ENCODE measurements at places on chromosomes 7 and 10. TPM values are rescaled to one million over a fixed set of nuclear protein-coding genes. Genes with fewer than 3 reads are reported as not detected.
A peak's percentile ranks its signal among the peaks of the same experiment; 100 is the strongest.

The ITGA8 gene
- 5.6 TPM for total RNA-seq

The FXYD4 gene
- total RNA-seq: not detected

The COG5 gene
- total RNA-seq: 56.6 TPM

The NXPH1 gene
- not detected for total RNA-seq

The AMPH gene
- total RNA-seq: 2.9 TPM

The TFPI2 gene
- 6.0 TPM for total RNA-seq

The NANOS1 gene
- 3.8 TPM for total RNA-seq

DNA sequence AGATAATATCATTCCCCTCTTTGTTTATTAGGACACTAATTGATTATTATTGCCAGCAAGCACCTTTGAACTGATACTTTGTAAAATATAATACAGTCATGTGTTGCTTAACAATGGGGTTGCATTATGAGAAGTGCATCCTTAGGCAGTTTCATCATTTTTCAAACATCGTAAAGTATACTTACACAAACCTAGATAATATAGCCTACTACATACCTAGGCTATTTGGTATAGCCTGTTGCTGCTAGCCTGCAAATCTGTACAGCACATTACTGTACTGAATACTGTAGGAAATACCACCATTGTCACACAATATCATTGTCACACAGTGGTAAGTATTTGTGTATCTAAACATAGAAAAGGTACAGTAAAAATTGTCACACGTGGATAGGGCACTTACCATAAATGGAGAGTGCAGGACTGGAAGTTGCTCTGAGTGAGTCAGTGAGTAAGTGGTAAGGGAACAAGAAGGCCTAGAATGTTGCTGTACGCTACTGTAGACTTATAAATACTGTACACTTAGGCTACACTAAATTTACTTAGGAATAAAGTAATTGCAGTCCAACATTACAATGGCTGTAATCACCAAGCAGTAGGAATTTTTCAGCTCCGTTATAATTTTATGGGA, 70.7 kb downstream of the LCOR start:
- no peak for DNase-seq

GRCh38 chr10:74012480-74012879, 14.6 kb downstream of the VCL start:
- DNase-seq: no peak

- DNase-seq: no peak
These were observed 453 bp downstream of the SFMBT2 start for GRCh38 chr10:7410301-7410861.

GRCh38 chr7:33722383-33723101, 182.8 kb upstream of the BMPER start:
- DNase-seq: no peak

- DNase-seq: no peak
These were observed 714 bp upstream of the CASP2 start for GRCh38 chr7:143287339-143287934.

DNA sequence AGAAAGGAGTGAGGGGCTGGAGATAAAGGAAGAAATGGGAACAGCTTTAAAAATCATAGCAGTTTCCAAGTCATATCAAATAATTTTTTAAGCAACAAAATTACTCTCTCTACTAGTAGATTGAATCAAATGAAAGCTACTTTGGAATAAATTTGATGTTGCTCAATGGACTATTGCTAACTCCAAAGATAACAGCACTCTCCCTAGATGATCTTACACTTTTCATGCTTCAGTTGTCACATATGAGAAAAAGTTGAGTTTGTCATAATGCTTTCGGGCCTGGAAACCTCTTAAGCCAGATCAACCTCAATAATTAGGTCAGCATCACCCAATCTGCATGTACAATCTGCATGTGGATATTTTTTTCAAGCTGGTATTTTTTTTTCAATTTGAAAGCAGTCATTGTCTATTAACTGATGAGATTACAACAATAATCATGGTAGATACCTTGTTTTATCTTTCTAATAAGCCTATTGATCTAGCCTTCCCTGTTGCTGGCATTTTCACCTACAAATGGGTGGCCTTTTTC, 31.3 kb downstream of the LIPJ start:
- DNase-seq: no peak

DNA sequence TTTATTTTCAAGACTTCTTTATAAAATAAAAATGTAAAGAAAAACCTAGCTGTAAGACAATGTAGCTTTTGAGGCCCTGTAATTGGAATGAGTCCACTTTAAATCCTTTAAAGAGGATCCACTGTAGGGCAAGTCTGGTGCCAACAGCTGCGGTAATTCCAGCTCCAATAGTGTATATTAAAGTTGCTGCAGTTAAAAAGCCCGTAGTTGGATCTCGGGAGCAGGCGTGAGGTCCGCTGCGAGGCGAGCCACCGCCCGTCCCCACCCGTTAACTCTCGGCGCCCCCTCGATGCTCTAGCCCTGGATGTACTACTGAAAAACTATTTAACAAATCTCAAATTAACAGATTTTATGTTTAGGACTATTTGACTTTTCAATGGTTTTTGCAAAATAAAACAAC, 414.7 kb upstream of the SEMA3C start:
- no peak for DNase-seq

DNA sequence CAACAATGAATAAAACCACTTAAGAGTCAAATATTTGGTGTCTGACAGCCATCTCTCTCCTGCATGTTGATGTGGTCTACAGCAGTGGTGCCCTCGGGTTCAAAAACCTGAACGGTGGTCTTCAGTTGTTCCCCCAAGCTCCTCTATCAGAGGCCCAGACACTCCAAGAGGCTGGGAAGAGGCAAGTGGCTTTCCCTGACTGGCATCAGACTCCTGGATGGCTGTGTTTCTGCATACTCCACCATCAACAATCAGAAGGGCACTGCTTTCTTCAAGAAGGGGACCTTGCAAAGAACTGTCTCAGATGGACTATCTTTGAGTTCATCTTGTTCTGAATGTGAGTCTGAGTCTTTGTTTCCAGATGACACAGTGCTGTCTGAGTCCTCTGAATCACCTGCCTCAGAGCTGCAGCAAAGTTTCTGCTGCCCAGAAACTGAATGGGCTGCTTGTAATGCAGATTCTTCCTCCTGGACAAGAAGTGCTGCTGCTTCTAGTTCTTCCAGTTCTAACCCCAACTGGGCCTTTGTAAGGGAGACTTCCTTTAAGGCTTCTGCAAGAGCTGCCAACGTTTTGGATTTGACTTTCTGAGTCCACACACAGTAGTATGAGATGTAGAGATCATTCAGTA, 5.9 kb upstream of the SGMS1 start:
- no peak for DNase-seq

- DNase-seq: no peak
These were observed 822.0 kb downstream of the TNS3 start for GRCh38 chr7:46759711-46760480.

- peak; percentile 42 for DNase-seq
These were observed 48.4 kb upstream of the TRIM8 start for GRCh38 chr10:102595897-102596296.

DNA sequence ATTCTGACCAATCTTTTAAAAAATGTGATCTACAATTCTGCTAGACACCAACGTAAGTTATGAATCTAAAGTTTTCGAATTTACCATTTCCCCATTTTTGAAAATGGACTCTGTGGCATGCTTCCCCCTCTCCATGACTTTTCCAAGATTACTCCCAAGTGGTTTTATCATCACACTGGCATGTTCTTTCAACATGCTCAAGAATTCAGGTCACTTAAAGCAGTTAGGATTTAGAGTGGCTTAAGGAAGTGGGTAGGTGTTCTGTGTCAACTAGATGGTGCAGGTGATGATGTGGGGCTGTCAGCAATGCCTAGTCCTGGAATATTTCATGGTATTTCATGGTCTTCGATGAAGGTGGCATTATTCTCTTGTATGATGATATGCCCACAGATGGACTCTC, 164.0 kb upstream of the ASAH2 start:
- DNase-seq: no peak

DNA sequence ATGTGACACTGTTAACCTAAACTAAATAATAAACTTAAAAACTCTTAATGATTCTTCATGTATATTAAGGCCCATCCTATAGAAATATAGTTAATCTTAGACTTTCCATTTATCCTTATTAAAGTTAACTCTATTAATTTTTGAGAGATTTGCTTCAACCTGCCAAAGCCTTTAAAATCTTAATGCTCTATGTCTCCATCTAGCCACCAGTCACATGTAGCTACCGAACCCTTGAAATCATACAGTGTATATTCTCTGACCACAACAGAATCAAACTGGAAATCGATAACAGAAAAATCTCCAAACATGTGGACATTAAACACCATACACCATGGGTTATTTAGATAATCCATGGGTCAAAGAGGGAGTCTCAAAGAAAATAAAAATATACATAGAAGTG, 51.9 kb downstream of the ASZ1 start:
- DNase-seq: no peak

DNA sequence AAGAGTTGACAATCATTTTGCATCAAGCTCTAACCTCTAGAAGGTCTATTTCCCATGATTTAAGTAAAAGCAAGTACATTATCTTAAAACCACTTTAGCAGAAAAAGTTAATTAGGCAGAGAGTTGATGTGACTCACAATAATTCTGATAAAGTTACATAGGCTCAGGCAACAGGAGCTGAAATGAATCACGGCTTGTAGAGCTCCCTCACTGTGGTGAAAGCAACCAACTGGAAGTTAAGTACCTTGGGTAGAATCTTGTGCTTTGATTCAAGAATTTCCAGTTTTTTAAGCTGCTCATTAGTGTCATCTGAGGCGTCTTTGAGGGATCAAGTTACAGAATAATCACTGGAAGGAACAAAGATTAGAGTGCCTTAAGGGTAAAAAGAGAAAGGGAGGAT, 68.9 kb upstream of the NFE2L3 start:
- no peak for DNase-seq

DNA sequence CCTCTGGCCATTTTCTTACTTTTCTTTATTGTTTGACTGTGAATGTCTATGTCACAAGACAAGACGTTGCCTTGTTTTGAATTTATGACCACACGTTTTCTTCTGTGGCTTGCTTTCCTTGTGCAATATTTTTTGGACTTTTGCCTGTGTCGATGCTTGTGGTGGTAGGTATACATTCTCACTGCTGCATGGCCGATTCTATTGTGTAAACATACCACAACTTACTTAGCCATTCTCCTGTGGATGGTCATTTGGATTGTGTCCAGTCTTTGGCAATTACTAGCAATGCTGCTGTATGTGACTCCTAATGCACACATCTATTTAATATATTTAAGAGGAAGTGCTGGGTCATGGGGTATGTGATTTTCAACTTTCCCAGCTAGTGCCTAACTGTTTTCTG, 18.0 kb upstream of the DLG5 start:
- DNase-seq: no peak

GRCh38 chr10:43293677-43294057, 26.8 kb upstream of the RASGEF1A start:
- no peak for DNase-seq

DNA sequence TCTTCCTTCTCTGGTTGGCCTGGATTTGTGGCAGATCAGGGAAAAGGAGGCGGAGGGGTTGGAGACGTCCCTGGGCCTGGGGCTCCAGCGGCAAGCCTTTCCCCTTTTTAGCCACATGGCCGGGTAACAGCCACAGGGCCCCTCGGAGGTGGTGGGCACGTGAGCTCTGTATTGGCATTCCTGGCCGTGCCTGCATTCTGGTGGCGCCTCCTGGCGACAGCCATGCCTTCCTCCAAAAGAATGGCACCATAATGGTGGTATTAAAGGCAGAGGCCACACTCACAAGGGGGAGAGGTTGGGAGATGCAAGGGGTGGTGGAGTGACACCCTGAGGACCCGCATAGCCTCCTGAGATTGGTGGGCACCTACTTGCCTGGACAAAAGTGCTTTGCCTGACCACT, 3.0 kb upstream of the AQP1 start:
- no peak for DNase-seq

DNA sequence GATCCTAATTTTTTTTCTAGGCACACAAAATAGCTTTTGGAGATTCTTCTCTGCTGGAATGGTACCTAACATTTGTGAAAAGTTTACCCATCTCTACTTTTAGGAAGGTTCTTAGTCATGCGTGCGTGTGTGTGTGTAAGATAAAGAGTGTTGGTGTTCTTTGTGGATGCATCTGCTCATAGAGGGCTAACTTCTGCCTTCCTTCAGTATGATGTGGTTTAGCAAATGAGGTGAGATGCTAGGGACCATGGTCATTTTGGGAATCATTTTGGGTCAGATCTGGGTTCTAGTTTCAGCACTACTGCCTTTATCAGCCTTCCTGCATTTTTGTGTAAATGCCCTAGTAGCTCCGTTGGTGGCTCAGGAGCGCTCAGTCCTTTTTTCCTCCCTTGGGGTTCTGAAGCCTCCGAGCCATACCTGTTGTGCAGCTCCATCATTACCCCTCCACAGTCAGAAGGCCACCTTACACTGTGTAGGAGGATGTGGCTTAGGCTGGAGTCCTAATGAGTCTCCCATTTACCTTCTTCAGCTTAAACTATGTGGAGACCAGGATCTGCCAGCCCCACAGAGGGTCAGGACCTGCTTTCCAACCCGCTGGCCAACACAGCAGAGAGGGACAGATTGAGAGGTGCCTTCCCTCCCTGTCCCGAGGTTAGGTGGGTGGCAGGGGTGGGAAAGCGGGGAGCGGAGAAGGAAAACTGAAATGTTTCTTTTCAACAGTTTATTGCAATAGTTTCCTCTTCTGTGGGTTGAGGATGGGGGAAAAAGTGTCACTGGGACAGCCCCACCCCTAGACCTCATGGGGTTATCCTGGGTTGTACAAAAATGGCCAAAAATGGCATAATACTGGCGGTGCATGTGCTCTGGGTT, 31.2 kb downstream of the TSPAN14 start:
- DNase-seq: no peak

DNA sequence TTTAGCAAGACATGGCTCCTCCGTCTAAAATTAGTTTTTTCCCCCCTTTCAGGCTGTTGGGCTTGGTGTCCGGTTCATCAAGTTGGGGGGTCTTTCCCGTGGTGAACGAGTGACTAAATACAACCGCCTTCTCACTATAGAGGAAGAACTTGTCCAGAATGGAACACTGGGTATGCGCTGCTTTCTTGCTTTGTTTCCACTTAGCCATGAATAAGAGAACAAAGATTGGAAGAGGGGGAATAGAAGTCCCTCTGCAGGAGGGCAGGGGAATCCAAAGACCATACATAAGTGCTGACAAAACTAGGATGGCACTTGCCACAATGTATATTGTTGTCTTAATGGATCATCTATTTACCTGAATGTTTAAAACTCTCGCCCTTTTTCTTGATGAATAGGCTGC, 30.5 kb downstream of the ENO4 start:
- DNase-seq: no peak

- no peak for DNase-seq
These were observed 99.9 kb downstream of the CTBP2 start for GRCh38 chr10:125060482-125060825.

DNA sequence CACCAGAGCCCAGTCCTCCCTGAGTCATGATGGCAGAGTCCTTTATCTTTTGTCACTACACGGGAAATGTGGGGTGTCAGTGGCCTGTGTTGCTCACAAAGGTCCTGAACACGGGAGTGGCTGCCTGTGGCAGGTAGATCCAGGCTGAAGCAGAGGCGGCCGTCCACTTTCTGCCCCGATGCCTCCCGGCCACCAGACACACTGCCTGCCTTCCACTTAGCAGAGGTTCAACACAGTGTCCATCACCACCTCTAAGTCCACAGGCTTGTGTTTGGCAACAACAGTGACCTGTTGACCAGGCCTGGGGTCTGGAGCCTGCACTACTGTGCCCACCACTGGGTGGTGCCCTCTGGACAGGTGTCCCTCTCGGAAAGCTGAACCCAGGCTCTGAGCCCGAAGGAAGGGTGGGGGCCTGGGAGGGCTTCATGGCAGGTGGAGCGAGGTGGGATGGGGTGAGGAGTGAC, 49.9 kb upstream of the CAMK2B start:
- peak; percentile 82 for DNase-seq
